ENCODE measurements at places on chromosomes 1 and 21. TPM values are rescaled to one million over a fixed set of nuclear protein-coding genes. Genes with fewer than 3 reads are reported as not detected.

MOV10 gene
- total RNA-seq = 42.6 TPM

SLC2A5 gene
- not detected for total RNA-seq

PAQR6 gene
- under 0.01 TPM for total RNA-seq

SPATA45 gene
- not detected for total RNA-seq

IGSF9 gene
- total RNA-seq = not detected

LCE1E gene
- total RNA-seq = not detected

SPRR5 gene
- not detected for total RNA-seq

NBPF20 gene
- 2.3 TPM for total RNA-seq

ZNF678 gene
- 11.7 TPM for total RNA-seq

RBP7 gene
- total RNA-seq = not detected

HSPG2 gene
- total RNA-seq = 1,288 TPM

RHOU gene
- total RNA-seq = 0.46 TPM

CHIA gene
- not detected for total RNA-seq

PNRC2 gene
- total RNA-seq = 113 TPM

AQP10 gene
- under 0.01 TPM for total RNA-seq

HNRNPCL1 gene
- total RNA-seq = not detected

CYYR1 gene
- total RNA-seq = 5.5 TPM

ZNF593OS gene
- not detected for total RNA-seq

RSPH1 gene
- total RNA-seq = not detected

WNT3A gene
- not detected for total RNA-seq

GPR61 gene
- not detected for total RNA-seq

KCNH1 gene
- total RNA-seq = not detected

LCA5L gene
- 0.91 TPM for total RNA-seq

ALG6 gene
- 12.3 TPM for total RNA-seq

SLC44A5 gene
- total RNA-seq = 2.9 TPM

LGR6 gene
- total RNA-seq = not detected

AMY1A gene
- not detected for total RNA-seq

ALPL gene
- total RNA-seq = not detected

HMGCS2 gene
- total RNA-seq = not detected

LPAR3 gene
- total RNA-seq = 0.15 TPM

CXADR gene
- total RNA-seq = 26.6 TPM

Measured in epithelial cell of umbilical artery (primary cell).